Muscle of leg (tissue), 16 donors: ENCODE measurements at places on chromosomes 2 and 18. TPM values are rescaled to one million over a fixed set of nuclear protein-coding genes. Genes with fewer than 3 reads are reported as not detected.

DNA sequence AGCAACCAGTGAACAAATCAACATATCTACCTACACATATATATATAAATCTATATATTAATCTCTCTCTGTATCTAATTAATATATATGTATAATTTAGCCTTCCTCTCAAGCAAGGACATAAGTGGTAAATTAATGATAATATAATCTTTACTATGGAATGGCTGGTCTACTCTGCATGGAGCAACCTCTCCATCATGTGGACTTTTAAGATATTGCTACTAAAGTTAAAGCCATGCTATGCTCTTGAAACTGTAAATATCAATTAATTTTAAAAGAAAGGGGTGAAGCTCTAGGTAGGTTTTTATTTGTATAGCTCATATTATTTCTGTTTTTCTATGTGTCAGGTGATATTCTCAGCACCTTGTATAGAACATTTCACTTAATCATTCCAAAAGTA is 147.0 kb downstream of the PPP1R1C start:
- DNase-seq: no peak

DNA sequence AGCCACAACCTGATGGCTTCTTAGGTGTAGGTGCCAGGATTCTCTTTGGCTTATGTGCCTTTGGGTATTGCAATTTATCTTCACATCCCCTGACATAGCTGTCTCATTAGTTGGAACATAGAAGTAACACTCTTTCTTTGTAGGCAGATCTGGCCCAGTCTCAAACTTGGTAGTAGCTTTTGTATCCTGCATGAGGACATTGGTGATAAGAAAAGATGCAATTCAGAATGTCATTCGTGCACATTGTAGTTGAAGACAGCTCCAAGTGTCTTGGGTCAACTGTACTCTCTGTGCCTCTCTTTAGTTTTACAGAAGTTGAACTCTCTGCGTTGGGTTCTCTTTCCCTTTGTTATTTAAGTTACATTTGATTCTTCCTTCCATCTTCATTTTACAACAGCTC is 69.6 kb upstream of the BCL11A start:
- no peak for DNase-seq

GRCh38 chr2:220641137-220641536 is 931.0 kb downstream of the EPHA4 start:
- no peak for DNase-seq

The KLHL14 gene
- 0.49 TPM for total RNA-seq

DNA sequence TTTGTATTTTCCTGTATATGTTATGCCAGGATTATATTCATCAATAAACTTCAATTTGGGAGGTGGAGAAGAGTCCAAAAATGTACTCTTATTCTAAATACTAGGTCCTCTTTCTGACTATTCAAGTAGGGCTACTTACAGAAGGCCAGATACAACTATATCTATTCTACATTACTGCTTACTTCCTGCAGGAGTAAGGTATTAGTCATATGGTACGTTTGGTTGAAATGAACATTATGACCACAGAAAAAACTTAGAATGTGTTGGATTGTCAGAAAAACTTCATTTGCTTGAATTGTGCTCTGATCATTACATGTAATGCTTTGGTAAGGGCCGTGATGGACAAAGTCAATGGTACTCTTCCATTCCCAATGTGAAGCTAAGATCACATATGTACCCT is 35.0 kb downstream of the STAT4 start:
- no peak for DNase-seq

DNA sequence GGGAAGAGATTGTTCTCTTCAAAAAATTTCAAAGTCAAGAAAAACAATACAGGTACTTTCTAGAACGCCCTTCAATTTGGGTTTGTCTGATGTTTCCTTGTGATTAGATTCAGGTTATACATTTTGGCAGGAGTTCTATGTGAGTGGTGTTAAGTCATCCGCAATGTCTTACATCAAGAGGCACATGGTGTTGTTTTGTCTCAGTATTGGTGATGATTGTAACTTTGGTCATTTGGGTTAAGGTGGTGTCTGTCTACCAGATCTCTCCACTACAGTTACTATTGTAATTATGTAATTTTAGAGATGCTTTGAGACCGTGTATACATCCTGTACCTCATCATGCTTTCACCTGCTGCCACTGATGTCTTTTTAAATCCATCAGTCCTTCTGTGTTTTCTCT is 60.3 kb downstream of the TET3 start:
- DNase-seq: no peak

GRCh38 chr2:200173691-200174090 is 132.8 kb upstream of the SPATS2L start:
- DNase-seq: no peak

DNA sequence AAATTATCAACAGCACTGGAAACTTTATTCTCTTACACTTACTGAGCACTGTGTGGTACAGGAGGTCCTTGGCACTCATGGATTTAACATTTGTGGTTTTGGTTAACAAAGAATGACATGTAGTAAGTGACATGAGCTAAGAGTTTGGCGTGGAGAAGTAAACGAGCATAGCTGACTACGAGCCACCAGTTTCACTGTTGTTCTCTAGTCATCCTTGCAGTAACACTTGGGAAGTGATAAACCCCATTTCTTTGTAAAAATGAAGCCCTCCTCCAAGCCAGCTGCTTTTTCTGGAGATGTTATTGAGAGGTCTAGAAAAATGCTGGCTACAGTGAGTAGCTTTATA is 32.7 kb downstream of the QPCT start:
- peak; percentile 76 for DNase-seq

- DNase-seq: peak; percentile 94
Observed at GRCh38 chr2:228669690-228670089, 488.2 kb upstream of the SPHKAP start.

GRCh38 chr18:39198376-39198775 is 1632.8 kb upstream of the CELF4 start:
- DNase-seq: no peak

- DNase-seq: peak; percentile 37
Observed at GRCh38 chr2:80499095-80499494, 194.5 kb upstream of the LRRTM1 start.

The C2orf78 gene
- total RNA-seq: not detected

The ZNF532 gene
- total RNA-seq: 46.2 TPM

The LYG2 gene
- total RNA-seq: not detected

- DNase-seq: peak; percentile 66
Observed at GRCh38 chr2:152740743-152741328, 22.4 kb downstream of the ARL6IP6 start.

- DNase-seq: no peak
Observed at GRCh38 chr2:45210462-45211195, 201.4 kb upstream of the SIX2 start.

The LGALSL gene
- 12.2 TPM for total RNA-seq

GRCh38 chr2:170503563-170503962 is 211.6 kb upstream of the SP5 start:
- no peak for DNase-seq

DNA sequence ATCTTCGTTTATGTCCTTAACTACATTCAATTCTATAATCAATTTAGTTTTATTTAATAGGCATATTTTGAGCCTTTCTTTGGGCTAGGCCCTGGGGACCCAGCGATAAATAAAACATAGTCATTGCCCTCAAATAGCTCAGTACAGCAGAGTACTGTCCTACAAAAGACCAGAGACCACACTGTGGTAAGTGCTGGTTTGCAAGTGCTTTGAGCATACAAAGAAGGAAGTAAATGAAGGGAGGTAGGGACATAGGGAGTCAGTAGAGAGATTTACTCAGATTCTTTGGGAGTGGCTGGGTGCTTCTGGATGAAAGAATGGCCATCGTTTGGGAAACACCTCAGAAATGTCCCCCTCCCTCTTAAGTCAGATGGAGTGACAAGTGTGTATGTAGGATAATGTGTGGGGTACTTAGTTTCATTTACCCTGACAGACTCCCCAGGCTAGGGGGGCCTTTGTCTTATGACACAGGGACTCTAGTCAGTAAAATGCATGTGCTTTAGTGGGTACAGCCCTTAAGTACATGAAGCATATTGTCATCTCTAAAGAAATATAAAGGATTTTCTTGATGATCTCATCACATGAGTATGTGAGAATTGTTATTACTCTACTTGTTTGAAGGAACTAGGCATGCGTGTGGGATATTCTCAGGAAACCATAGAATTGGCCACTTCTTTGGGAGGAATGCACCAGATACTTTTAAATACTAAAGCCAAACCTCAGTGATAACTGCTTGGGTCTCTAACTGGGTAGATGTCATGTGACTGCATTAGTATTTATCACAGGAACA is 35.1 kb downstream of the MAPRE2 start:
- peak; percentile 12 for DNase-seq

The SCN9A gene
- total RNA-seq: 5.2 TPM

GRCh38 chr2:175973373-175973772 is 28.7 kb downstream of the LNPK start:
- DNase-seq: no peak

- no peak for DNase-seq
Observed at GRCh38 chr2:181467966-181468707, 11.0 kb downstream of the ITGA4 start.

The REEP1 gene
- 48.0 TPM for total RNA-seq

The FAM228A gene
- 0.22 TPM for total RNA-seq

The SPATA3 gene
- total RNA-seq: not detected

- peak; percentile 19 for DNase-seq
Observed at GRCh38 chr18:43159086-43159770, 43.7 kb upstream of the RIT2 start.

The OSBPL6 gene
- total RNA-seq: 3.3 TPM

- DNase-seq: no peak
Observed at GRCh38 chr18:52343731-52344340, 3.8 kb downstream of the DCC start.

- DNase-seq: no peak
Observed at GRCh38 chr2:60391230-60391629, 162.2 kb downstream of the BCL11A start.

The TMEM169 gene
- 2.8 TPM for total RNA-seq

DNA sequence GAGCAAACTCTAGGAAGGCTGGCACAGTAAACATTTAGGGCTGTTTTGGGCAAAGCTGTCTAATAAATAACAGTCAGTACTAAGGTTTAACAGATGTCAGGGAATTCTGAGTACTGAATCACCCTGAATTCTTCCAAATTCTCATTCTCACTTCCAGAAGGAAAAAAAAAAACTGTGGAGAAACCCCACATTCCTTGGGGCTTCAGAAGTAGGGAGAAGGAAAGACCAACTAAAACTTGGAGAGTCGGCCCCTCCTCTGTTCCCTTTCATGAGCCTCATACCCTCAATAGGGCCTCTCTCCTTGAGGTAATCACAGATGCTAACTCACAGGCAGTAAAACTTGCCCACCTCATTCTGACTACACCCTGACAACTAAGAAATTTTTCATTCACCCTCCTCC is 62.1 kb downstream of the CCDC148 start:
- DNase-seq: no peak

- DNase-seq: peak; percentile 35
Observed at GRCh38 chr2:58918141-58918540, 677.0 kb upstream of the FANCL start.

- no peak for DNase-seq
Observed at GRCh38 chr2:10169581-10169980, 47.0 kb downstream of the RRM2 start.

DNA sequence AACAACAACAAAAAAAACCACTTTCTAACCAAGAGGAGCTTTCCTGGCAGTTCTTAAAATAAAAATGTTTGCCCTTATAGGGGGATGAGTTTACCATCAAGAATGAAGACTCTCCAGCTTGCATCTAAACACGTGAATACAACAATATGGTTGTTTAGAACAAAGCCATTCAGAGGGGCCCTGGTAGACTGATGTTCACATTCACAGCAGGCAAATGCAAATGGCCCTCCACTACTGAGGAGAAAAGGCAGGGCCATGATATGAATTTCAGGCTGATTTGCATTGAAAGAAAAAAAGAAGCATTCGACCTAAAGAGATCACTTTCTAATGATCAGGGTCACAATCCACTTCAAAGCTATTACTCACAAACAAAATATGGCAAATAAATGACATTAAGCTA is 65.3 kb upstream of the OTOS start:
- no peak for DNase-seq

GRCh38 chr2:67950919-67951318 is 111.9 kb downstream of the C1D start:
- no peak for DNase-seq

DNA sequence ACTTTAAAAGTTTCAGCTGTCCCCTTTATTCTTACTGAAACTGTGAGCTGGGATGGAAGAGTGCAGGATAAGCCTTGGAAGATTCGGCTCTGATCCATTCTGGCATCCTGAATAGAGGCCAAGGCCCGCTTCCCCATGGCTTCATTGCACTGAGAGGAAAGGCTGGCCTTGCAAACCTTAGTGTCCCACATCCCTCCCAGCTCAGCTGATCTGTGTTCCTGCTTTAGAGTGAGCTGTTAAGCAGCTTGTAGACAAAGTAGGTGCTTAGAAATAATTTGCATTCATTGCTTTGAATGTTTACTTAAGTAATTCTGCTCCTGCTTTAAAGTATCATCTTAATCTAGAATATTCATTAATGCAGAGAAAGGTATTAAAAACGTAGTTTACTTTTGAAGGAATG is 169.6 kb upstream of the BOD1L2 start:
- no peak for DNase-seq

DNA sequence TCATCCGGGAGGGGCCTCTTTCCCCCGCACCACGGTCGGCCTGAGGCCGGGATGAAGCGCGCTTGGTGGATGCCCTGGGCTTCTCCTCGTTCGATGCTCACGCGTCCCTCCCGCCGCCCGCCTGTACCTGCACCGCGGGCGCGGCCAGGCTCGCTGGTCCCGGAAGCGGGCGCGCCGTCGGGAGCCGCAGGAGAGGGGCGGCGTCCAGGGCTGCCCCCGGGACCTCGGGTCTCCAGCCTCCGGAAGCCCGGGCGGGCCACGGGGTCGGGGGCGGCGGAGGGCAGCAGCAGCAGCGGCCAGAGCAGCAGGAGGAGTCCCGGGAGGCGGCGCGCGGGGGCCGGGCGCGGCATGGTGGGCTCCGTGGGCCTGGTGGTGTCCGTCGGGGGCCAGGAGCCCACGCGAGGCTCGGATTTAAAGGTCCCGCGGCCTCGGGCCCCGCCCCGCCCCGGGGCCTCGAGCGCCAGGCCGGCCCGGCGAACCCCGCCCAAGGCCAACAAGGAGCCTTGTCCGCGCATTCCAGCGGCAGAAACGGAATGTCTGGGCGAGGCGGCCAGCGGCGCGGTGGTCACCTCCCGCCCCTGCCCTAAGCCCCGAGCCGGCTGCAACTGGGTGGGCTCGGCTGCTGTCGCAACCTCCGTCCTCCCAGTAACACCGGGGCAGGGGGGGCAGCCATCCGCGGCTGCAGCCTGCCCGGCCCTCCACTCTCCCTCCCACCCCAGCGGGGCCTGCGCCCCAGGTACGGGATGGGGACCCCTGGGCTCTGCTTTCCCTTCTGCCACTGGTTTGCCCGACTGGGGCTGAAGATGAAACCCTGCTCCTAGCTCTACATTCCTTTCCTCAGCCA is at the start of gene MATN3:
MATN3 (minus strand) TSS at position 387 of the 844 bp plus-strand sequence; CDS start at position 350, 37 bp downstream.
- peak; percentile 36 for DNase-seq

- no peak for DNase-seq
Observed at GRCh38 chr18:75134611-75134975, 74.3 kb downstream of the PTGR3 start.

- DNase-seq: peak; percentile 1
Observed at GRCh38 chr2:178072000-178072382, 586 bp downstream of the PDE11A start.

The PFN4 gene
- 1.8 TPM for total RNA-seq
